ENCODE measurements at places on chromosomes 7 and 10. TPM values are rescaled to one million over a fixed set of nuclear protein-coding genes. Genes with fewer than 3 reads are reported as not detected.

Gene OPN4
- total RNA-seq = not detected

Gene COA1
- 94.3 TPM for total RNA-seq

Gene OGDH
- total RNA-seq = 67.5 TPM

GRCh38 chr7:70303309-70303708 lies 705.0 kb downstream of the AUTS2 start:
- H3K4me1 ChIP-seq = no peaks in the 10 kb centered on the region
- no peak for DNase-seq
- H3K36me3 ChIP-seq = no peaks in the 10 kb centered on the region
- no peak overlapping the region for H3K4me3 ChIP-seq
- H3K27me3 ChIP-seq = no peaks in the 10 kb centered on the region

DNA sequence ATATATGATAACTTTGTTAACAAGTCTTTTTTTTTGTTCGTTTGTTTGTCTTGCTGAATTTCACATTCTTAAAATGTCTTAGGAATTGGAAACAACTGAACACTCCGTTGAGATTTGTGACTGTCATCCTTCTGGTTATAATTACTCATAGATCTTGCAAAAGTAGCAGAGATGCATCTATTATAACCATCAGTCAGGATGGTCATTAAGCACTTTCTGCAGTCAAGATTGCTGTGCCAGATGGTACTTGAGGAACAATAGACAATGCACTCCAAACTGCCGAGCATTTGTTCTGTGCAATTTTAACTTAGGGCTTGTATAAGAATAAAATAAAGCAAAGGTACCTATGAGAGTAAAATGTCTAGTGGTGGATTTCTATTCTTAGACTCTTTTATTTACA lies 710.1 kb upstream of the KCND2 start:
- no peaks in the 10 kb centered on the region for H3K36me3 ChIP-seq
- no peaks in the 10 kb centered on the region for H3K27me3 ChIP-seq
- no peak for DNase-seq
- H3K4me1 ChIP-seq = no peaks in the 10 kb centered on the region

GRCh38 chr7:132882714-132883428 lies 199.0 kb downstream of the CHCHD3 start:
- DNase-seq = no peak
- H3K27me3 ChIP-seq = no peaks in the 10 kb centered on the region
- H3K27ac ChIP-seq = no peak overlapping the region
- no peaks in the 10 kb centered on the region for H3K36me3 ChIP-seq

DNA sequence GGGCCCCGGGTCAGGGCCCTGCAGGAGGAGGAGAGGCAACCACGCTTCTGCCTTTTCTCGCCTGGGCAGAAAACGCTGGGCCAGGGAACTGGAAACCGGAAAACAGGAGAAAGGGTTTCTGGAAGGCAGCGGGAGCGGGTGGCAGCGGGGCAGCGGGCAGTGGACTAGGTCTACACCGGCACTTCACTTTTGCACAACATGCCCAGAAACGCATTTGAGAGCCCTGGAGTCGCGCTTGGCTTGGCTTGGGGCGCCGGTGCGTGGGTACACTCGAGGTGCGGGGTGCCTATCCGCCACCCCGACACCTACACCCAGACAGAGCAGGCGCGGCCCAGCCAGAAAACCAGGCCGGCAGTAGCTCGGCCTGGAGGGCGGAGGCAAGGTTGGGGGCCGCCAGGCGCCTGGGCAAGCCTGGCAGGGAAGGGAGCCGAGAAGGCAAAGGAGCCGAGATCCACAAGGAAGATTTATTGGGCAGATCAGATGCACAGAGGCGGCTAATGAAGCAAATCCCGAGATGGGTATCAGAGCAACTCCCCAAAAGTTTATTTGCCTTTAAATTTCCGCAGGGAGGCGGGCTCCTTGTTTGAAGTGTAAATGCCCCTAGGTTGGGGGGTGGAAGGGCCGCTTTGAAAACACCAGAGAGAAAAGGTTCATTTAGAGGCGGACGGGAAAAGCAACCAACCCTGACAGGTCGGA lies 3.2 kb upstream of the PAX2 start:
- no peak overlapping the region for H3K27ac ChIP-seq
- peaks cover 10% of the 10 kb centered on the region for H3K27me3 ChIP-seq
- DNase-seq = no peak
- peaks cover 21% of the 10 kb centered on the region for H3K4me1 ChIP-seq
- no peaks in the 10 kb centered on the region for H3K36me3 ChIP-seq
